ENCODE measurements at places on chromosomes 1 and 21.

- DNase-seq = no peak
Observed at GRCh38 chr1:86776108-86776507, 71.7 kb downstream of the SH3GLB1 start.

GRCh38 chr1:234704106-234704887, 94.3 kb upstream of the IRF2BP2 start:
- no peak for DNase-seq

GRCh38 chr1:179808503-179808902, 65.4 kb downstream of the FAM163A start:
- no peak for DNase-seq

- DNase-seq = peak; percentile 76
Observed at GRCh38 chr1:226973898-226974543, 33.9 kb downstream of the COQ8A start.

Data from AG20443 (cell line).